ENCODE measurements at places on chromosomes 5 and 9. TPM values are rescaled to one million over a fixed set of nuclear protein-coding genes. Genes with fewer than 3 reads are reported as not detected.

- DNase-seq = peak; percentile 87
These were observed 60.3 kb upstream of the EPB41L4B start for GRCh38 chr9:109381011-109381729.

Gene MCTP1
- 15.7 TPM for total RNA-seq

Gene CTNNA1
- 369 TPM for total RNA-seq

- no peak for DNase-seq
These were observed 14.8 kb downstream of the C9 start for GRCh38 chr5:39349484-39349883.

Gene CDKN2A
- not detected for total RNA-seq

- no peak for DNase-seq
These were observed 363.8 kb downstream of the LRRC70 start for GRCh38 chr5:62942384-62942783.

Gene DDX4
- total RNA-seq = not detected

Gene ZNF454
- total RNA-seq = not detected

DNA sequence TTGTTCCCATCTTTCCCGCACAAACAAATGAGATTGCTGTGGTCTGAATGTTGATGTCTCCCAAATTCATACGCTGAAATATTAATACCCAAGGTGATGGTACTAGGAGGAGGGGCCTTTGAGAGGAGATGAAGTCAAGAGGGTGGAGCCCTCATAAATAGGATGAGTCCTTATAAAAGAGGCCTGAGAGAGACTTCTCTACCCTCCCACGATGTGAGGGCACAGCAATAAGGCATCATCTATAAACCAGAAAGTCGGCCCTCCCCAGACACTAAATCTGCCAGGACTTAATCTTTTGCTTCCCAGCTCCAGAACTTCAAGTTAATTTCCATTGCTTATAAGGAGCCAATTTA, 170.4 kb downstream of the CTNND2 start:
- DNase-seq = no peak

All from A172 (cell line).